ENCODE measurements at places on chromosomes 16 and 17. TPM values are rescaled to one million over a fixed set of nuclear protein-coding genes. Genes with fewer than 3 reads are reported as not detected.

ZNF750 gene
- total RNA-seq = not detected

CES5A gene
- total RNA-seq = not detected

TBC1D3C gene
- not detected for total RNA-seq

CACNA1G gene
- total RNA-seq = under 0.01 TPM

CACNA1H gene
- 0.52 TPM for total RNA-seq

NAA38 gene
- 14.0 TPM for total RNA-seq

TSR3 gene
- 21.3 TPM for total RNA-seq

AGRP gene
- total RNA-seq = not detected

CDRT15 gene
- total RNA-seq = not detected

HID1 gene
- 3.1 TPM for total RNA-seq

SAMD14 gene
- 0.63 TPM for total RNA-seq

ABCA8 gene
- under 0.01 TPM for total RNA-seq

KRTAP3-1 gene
- not detected for total RNA-seq

HSD17B1 gene
- 0.31 TPM for total RNA-seq

SKAP1 gene
- total RNA-seq = 40.1 TPM

NUTF2 gene
- 89.1 TPM for total RNA-seq

CDC42EP4 gene
- total RNA-seq = 11.5 TPM

INCA1 gene
- not detected for total RNA-seq

OTOA gene
- total RNA-seq = 0.31 TPM

SULT1A2 gene
- total RNA-seq = 1.6 TPM

PIPOX gene
- total RNA-seq = 2.9 TPM

DCXR gene
- total RNA-seq = 25.2 TPM

MYCBPAP gene
- total RNA-seq = 0.73 TPM

GPATCH8 gene
- total RNA-seq = 72.9 TPM

CIITA gene
- 10.4 TPM for total RNA-seq

MPG gene
- total RNA-seq = 26.2 TPM

KRTAP4-4 gene
- not detected for total RNA-seq

Measured in mononuclear cell (primary cell).